ENCODE measurements at places on chromosomes 11 and 22. TPM values are rescaled to one million over a fixed set of nuclear protein-coding genes. Genes with fewer than 3 reads are reported as not detected.

GRCh38 chr11:61775606-61776554 lies 16.5 kb downstream of the TMEM258 start:
- no peak for DNase-seq
- H3K4me3 ChIP-seq: no peak overlapping the region
- H3K27ac ChIP-seq: peak overlapping the region; percentile 99
- no peaks in the 10 kb centered on the region for H3K27me3 ChIP-seq
- peaks cover 50% of the 10 kb centered on the region for H3K4me1 ChIP-seq

- H3K4me1 ChIP-seq: no peaks in the 10 kb centered on the region
- H3K27me3 ChIP-seq: no peaks in the 10 kb centered on the region
- no peak for DNase-seq
- no peak overlapping the region for H3K4me3 ChIP-seq
- no peak overlapping the region for H3K27ac ChIP-seq
- peaks cover 34% of the 10 kb centered on the region for H3K36me3 ChIP-seq
These were observed 17.2 kb downstream of the CLDN25 start for GRCh38 chr11:113796663-113797259.

The SHANK2 gene
- total RNA-seq: 2.1 TPM

DNA sequence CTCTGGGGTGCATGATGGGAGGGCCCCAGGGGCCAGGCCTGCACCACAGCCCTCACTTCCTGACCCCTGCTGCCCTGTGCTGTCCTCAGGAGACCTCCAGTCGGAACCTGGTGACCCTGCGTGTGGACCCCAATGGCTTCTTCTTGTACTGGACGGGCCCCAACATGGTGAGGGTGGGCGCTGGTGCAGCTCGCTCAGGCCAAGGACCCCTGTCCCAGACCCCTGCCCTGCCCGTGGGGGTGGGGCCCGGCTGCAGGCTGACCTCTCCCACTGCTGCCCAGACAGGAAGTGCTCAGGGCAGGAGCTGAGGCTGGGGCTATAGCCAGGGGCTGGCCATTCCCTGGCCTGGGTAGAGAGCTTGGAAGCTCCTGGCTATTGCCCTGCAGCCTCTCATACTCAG lies 3.0 kb downstream of the PLCB3 start:
- H3K27me3 ChIP-seq: no peaks in the 10 kb centered on the region
- no peak for DNase-seq
- H3K4me1 ChIP-seq: peaks cover 10% of the 10 kb centered on the region
- H3K27ac ChIP-seq: no peak overlapping the region

DNA sequence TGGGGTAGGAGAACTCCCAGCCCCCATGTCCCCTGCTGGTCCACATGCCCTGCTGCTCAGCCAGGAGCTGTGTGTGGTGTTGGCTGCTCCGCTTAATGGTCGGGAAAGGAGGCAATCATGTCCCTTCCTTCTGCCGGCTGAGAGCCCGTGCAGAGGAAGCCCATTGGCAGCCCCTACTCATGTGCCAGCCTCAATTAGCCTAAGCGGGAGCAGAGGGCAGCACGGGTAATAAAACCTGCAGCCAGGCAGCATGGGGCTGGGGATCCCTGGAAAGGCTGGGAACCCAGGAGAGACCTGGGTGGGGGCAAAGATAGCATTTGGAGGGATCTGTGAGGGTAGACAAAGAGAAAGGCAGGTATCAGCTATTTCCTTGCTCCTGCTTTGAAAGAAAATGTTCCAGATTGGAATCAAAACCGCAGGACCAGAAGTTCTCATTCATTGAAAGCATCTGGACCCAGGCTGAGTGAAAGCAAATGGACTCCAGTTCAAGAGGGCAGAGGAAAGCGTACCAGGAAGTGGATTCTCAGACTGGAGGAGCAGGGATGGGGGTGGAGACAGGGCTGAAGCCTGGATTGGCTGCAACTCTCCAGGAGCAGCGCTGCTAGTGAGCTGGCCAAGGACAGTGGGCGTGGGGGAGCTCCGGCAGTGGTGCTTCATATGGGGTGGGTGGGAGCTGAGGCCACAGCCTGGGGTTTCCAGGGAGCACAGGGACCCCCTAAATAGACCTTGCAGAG lies 103.4 kb upstream of the NECTIN1 start:
- peaks cover 13% of the 10 kb centered on the region for H3K4me1 ChIP-seq
- H3K27me3 ChIP-seq: no peaks in the 10 kb centered on the region
- peak overlapping the region; percentile 81 for H3K27ac ChIP-seq
- DNase-seq: no peak

DNA sequence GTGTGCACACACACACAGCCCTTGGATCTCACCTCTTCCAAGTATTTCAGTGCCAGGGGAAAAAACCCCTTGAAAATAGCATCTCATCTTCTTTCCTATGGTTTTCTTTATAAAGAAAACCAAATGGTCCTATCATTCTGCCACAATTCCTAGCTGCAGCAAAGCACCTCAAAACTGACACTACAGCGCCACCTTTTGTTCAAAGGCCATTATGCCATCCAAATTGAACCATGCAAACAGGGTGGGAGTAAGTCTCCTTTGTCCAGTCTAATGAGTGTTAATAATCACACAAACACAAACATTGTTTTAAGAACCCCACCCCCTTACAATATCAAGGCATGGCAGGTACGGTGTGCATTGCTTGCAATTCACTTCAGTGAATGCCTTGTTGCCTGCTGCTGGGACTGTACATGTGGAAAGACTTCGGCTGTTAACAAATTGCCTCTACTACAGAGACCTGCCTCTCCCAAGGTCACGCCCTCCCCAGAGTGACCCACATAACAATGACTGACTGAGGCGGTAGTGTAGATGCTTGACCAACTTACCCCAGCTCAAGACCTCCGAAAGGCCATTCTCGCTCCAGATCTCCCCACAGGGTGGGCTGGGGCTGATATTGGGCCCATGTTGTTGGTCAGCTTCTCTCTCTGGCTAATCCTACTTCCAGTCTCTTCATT lies 31.7 kb downstream of the FAM181B start:
- peak; percentile 63 for DNase-seq
- no peak overlapping the region for H3K27ac ChIP-seq
- no peaks in the 10 kb centered on the region for H3K36me3 ChIP-seq
- H3K4me3 ChIP-seq: no peak overlapping the region
- no peaks in the 10 kb centered on the region for H3K4me1 ChIP-seq
- H3K27me3 ChIP-seq: peaks cover 23% of the 10 kb centered on the region
